ENCODE measurements at places on chromosomes 6 and 20. TPM values are rescaled to one million over a fixed set of nuclear protein-coding genes. Genes with fewer than 3 reads are reported as not detected.
A peak's percentile ranks its signal among the peaks of the same experiment; 100 is the strongest.

The KCNB1 gene
- 0.74 TPM for polyA plus RNA-seq

The GMPR gene
- polyA plus RNA-seq, result 12.4 TPM

- no peak for DNase-seq
These were observed 70.0 kb upstream of the FRMD1 start for GRCh38 chr6:168149015-168149414.

DNA sequence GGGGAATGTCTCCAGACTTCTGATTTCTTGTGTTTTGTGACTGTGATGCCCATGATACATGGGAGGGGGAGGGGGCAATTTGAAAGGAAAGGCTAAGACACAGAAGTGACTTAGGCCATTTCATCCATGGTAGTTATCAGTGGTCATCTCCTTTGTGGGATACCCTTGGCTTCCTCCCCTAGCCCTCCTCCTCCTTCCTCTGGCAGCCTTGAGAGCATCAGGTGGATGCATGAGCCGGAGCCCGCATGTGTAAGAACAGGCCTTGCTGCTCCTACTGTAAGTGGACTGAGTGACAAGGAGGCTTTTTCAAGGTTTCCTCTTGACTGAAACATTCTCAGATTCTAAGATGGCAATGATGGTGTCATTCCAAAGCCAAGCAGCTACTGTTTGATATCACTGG, 874 bp downstream of the CD83 start:
- DNase-seq, result no peak

- peak; percentile 59 for DNase-seq
These were observed 205.9 kb downstream of the ZMYND8 start for GRCh38 chr20:47150403-47151152.

Measured in renal cortex interstitium (tissue), 15 donors.